ENCODE measurements at places on chromosomes 2 and 18.

DNA sequence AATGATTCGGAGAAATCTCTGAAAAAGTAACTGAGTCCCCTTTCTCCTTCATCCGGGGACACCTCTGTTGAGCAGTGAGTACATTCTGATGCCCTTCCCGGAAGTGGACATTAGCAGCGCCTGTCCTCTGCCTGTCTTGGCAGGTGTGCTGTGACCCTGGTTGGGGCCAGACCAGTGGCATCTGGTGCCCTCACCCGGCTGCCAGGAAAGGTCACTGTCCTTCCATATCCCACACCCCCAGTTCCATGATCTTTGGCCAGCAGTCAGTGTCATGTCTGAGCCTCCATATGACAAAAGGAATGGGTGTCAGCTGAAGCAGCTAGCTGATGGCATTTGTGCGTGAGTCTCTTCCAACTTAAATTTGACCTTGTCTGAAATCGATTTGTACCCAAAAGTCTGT lies 128.1 kb downstream of the NCK2 start:
- no peak for DNase-seq

- no peak for DNase-seq
Measured at GRCh38 chr18:68803356-68803755, 5.5 kb downstream of the CCDC102B start.

DNA sequence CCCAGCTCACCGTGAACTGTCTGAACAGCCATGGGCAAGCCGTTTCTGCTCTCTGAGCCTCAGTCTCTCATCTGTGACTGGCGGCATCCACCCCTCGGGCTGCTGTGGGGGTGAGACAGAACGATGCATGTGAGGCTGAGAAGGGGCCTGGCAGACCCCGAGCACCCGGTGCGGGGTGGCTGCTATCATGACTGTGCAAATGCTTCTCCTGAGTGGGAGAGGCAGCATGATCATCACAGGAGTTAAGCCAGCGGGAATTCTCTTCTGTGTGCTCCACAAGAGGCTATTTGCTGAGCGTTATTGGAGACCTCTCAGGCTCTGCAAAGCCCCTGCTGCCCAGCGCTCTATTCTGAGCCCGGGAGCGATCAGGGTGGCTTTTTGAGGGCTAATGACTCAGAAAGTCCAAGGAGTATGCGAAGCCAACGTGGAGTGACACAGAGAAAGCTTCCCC lies 45.8 kb upstream of the ID2 start:
- DNase-seq = no peak

DNA sequence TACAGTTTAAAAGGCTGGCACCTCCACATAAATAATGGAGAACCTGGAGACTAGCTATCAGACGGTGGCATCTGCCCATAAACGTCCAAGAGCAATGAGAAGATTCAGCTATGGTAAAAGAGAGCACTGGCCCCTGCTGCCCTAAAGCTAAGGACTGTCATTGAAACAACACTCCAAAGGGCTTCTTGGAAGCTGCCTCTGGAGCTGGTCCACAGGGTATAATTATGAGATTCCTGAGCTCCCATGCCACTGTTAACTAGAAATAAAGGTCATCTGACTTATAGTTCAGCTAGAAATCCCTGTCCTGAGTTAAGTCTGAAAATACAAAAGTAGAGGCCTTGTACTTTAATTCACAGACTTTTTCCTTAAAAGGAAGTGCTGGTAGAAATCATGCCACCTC lies 39.9 kb upstream of the RBMS1 start:
- DNase-seq = no peak

All from GM13976 (cell line).